Activated CD4-positive, alpha-beta T cell treated with anti-CD3 and anti-CD28 coated beads, Interleukin-2, Interleukin-6, amounts not matched to agents 100 ng/mL and 50 ng/mL, durations not matched to agents 16 hours and 8 hours (primary cell): ENCODE measurements at places on chromosomes 6 and 20.

GRCh38 chr20:12976720-12977309 is 32.0 kb upstream of the SPTLC3 start:
- no peak for DNase-seq

- no peak for DNase-seq
These were observed 56.9 kb downstream of the JPH2 start for GRCh38 chr20:44129911-44130718.

- peak; percentile 36 for DNase-seq
These were observed 118.7 kb downstream of the ATG5 start for GRCh38 chr6:106206905-106207304.

GRCh38 chr6:75368151-75368779 is 83.7 kb upstream of the TMEM30A start:
- peak; percentile 7 for DNase-seq

- DNase-seq, result no peak
These were observed 8.4 kb downstream of the LRP11 start for GRCh38 chr6:149855741-149856140.

DNA sequence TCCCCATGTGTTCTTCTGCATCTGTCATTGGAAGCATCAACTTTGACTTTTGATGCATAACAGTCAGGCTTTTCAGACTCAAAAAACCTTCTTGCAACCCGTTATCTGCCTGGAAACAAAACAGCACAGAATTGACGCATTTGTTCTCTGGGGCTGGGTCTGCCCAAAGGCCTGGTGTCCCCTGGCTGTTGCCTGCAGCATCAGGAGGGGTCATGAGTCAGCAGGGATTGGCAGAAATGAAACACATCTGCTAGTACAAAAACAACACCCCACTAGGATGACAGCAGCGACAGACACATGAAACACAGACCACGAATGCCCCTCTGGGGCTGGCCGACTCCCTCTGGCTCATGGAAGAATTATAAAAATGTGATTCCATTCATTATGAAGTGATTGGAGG is 157.6 kb upstream of the INSM1 start:
- DNase-seq, result no peak

GRCh38 chr6:135085700-135086413 is 31.2 kb upstream of the HBS1L start:
- DNase-seq, result peak; percentile 29

- no peak for DNase-seq
These were observed 176.2 kb downstream of the ASCC3 start for GRCh38 chr6:100704961-100705360.

GRCh38 chr20:6269168-6269873 is 146.5 kb upstream of the FERMT1 start:
- no peak for DNase-seq

GRCh38 chr6:120786682-120787081 is 547.6 kb downstream of the TBC1D32 start:
- DNase-seq, result no peak

GRCh38 chr6:34888514-34888856 is 570 bp upstream of the ANKS1A start:
- no peak for DNase-seq

GRCh38 chr6:167146135-167146534 is 11.6 kb downstream of the GPR31 start:
- no peak for DNase-seq

GRCh38 chr6:125524356-125524755 is 222.6 kb upstream of the HDDC2 start:
- DNase-seq, result no peak

DNA sequence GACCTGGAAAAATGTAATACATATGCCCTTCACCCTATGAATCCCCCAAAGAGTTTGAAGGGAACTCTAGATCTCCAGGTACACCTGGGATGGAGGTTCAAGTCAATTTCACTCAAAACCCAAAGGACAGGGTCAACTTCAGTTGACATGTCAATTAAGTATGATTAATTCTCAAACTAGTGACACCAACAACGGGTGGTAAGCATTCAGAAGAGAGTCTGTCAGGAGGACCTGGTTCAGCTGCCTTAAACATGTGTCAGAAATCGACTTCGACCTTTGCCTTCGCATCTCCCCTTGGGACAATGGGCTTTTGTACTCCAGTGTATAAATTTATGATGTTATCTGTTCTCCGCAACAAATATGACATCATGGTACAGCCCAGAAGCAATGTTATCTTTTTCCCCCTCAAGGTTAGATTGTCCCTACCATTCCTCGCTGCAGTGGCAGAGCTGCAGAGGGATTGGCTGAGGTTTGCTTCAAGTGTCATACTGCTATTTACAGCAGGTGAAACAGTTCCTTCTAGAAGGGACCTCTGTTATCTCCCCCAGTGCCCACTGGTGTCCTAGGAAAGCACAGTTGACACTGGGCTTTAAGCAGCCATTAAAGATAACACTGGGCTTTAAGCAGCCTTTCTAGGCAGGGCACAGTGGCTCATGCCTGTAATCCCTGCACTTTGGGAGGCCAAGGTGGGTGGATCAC is 94.7 kb upstream of the SNX9 start:
- no peak for DNase-seq

GRCh38 chr6:157121897-157122296 is 201.4 kb downstream of the TMEM242 start:
- no peak for DNase-seq

DNA sequence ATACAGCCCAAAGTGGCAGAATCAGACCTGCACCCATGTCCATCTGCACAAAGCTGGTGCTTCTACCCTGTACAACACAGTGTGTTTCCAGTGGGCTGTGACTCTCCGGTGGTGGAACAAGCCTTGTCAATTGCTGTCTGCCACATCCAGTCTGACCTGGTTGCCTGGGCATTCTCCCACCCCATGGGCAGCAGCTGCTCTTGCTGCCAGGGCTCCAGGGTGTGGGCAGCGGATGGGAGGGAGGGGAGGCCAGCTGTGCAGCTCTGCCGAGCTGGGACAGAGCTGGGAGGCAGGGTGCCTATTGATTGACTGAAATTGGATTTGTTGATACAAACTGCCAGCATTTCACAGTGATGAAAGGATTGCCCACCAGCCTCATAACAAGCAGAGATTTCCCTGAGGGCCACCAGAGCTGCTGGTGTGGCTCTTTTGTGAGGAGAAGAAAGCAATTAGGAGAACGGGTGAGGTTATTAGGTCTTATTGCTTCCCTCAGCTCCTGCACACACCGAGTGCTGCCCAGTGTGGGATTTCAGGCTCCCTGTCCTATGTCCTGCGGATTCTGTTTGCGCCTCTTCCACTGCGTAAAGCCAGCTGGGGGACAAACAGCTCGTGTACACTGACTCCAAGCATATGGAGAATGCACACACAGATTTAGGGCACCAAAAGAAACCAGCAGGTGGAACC is 150.8 kb downstream of the NRN1 start:
- DNase-seq, result no peak

- no peak for DNase-seq
These were observed 28.4 kb downstream of the FBXO5 start for GRCh38 chr6:152954443-152954842.

- no peak for DNase-seq
These were observed 135.8 kb downstream of the MYO6 start for GRCh38 chr6:75884822-75885221.

- peak; percentile 3 for DNase-seq
These were observed 322.2 kb downstream of the SOX4 start for GRCh38 chr6:21915707-21916260.

- DNase-seq, result no peak
These were observed 85.5 kb upstream of the RPS6KA2 start for GRCh38 chr6:166712286-166713228.

GRCh38 chr20:1663917-1664316 is 6.3 kb upstream of the SIRPG start:
- no peak for DNase-seq

DNA sequence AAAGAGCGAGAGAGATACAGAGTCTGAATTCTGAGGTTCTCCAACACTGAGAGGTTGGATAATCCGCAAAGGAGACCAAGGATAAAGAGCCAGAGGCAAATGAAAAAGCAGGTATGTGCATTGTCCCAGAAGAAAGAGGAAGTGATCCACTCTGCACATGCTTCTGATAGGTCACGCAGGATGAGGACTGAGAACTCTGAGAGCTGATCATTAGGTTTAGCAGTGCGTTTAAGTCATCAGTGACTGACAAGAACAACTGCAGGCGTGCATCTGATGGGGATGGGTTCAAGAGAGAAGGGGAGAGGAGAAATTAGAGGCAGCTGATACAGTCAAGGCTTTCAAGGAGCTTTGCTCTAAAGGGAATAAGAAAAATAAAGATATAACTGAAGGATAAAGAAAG is 301.2 kb upstream of the SGK1 start:
- no peak for DNase-seq

DNA sequence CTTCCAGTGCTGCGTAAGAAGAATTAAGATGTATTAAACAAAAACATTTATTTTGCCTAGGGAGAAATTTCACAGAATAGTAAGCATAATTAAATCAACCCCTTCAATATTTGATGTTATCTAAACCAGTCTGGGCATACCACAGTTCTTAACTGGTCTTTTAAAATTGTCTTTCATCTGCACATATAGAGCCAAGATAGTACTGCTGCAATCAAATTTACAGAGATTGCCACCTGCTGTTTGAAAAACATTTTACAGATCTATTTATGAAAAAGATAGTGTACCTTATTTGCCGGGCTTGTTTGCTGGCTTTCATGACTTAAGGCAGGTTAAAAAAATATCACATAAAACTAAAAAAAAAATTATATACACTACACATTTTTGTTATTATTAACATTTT is 323.2 kb downstream of the ADGRB3 start:
- no peak for DNase-seq

- no peak for DNase-seq
These were observed 13.4 kb upstream of the SMIM8 start for GRCh38 chr6:87308970-87309369.

GRCh38 chr20:2368621-2369020 is 12.1 kb upstream of the TGM6 start:
- DNase-seq, result no peak

- DNase-seq, result no peak
These were observed 2.4 kb downstream of the GMEB2 start for GRCh38 chr20:63624486-63624885.

- no peak for DNase-seq
These were observed 11.7 kb downstream of the TFEB start for GRCh38 chr6:41723530-41724227.

DNA sequence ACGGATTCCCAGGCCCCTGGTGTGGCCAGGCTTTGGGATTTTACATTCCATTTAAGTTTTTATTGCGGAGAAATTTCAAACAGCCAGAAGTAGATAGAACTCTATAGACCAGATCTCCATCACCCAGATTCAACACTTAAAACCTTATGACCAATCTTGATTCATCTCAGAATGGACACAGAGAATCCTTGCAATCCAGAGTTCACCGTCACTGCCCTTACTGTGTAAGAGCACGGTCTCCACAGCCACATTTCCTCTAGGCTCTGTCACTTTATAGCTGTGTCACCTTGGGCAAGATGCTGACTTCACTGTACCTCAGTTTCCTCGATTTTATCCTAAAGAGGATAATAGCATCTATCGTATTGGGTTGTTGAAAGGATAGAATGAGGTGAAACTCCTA is 979 bp downstream of the ZNF133 start:
- DNase-seq, result no peak

DNA sequence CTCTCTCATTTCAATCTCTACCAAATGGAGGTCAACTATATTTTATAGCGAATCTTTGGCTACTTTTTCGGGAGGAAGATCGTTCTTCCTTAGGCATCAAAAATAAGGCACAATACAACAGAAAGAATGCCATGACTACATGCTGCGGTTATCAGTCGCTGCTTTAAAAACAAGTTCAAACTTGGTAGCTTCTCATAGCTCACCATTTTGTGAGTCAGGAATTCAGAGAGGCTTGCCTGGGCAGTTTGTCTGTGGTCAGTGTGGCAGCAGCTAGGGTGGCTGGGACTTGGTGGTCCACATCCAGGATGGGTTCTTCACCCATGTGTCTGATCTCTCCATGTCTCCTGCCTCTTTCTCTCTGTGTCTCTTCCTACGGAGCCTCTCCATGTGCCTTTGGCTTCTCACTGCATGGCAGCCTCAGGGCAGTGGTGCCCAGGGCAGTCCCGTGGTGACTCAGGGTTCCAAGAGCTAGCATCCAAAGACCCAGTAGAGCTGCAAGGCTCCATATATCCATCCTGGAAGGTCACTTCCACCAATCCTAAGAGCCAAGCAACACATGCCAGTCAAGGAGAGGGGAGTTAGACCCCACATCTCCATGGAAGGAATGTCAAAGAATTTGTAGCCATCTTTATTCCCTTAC is 10.4 kb downstream of the SCML4 start:
- DNase-seq, result no peak

DNA sequence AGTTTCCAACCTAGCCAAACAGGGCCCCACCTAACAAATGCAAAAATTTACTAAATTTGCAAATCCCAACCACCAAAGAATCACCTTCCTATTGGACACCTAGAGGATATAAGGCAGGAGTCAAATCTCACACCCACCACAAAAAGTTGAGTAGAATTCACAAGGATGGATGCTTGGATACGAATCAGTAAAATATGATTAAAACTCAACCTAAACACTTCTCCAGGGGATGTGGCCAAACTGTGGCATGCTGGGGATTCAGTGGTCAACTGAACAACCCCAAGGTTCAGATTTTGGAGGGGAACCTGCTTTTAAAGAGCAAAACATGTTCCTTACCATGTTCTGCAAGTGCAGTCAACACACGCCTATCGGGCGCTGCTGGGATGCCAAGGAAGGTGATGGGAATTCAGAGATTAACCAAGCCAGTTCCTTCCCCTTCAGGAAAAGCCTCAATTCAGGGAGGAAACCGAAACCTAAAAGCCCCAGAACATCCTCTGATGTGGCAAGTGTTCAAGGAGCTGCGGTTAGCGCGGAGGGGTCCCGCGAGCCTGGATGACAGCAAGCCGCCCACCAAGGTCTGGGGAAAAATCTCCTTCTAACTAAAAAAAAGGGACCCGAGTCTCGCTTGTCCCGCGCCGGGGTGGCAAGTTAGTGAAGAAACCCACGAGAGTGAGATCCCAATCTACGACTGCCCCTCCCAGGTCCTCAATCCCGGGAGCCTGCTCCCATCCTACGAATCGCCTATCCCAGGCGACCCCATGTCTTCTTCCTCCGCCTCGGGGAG is 902 bp downstream of the SAMHD1 start:
- peak; percentile 47 for DNase-seq

GRCh38 chr6:43020847-43021246 is 576 bp upstream of the RRP36 start:
- no peak for DNase-seq

DNA sequence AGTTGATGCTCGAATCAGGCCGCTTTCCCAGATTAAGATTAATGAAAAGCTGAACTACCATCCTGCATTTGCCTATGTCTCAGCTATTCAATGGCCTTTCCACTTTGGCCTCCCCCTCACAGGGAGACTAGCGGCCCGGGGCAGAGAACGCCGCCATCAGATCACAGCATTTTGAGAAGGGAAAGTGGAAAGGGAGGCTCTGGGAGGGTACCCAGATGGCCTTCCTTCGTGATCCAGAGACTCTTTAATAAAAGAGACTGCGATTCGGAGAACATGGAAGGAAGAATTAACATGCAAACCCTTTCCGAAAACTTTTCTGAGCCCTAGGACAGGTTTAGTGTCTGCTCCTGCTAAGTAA is 533 bp downstream of the MRPS18A start:
- no peak for DNase-seq

GRCh38 chr20:56730996-56731395 is 101.9 kb downstream of the TFAP2C start:
- no peak for DNase-seq

- no peak for DNase-seq
These were observed 48.9 kb downstream of the ZFAND3 start for GRCh38 chr6:37868447-37868825.

GRCh38 chr20:32155017-32155981 is 45.8 kb downstream of the TM9SF4 start:
- DNase-seq, result peak; percentile 20

- no peak for DNase-seq
These were observed 602 bp upstream of the TSPYL4 start for GRCh38 chr6:116254297-116255056.
